ENCODE measurements at places on chromosomes 16 and 17.

GRCh38 chr16:680625-680945 lies 375 bp downstream of the STUB1 start:
- no peak for DNase-seq

GRCh38 chr16:66712512-66712911 lies 16.0 kb upstream of the CMTM4 start:
- DNase-seq = no peak

- DNase-seq = peak; percentile 97
Measured at GRCh38 chr17:39225959-39226683, 376 bp upstream of the STAC2 start.

- DNase-seq = no peak
Measured at GRCh38 chr16:77789085-77790008, 983 bp downstream of the VAT1L start.

GRCh38 chr17:2814481-2815341 lies 18.5 kb downstream of the RAP1GAP2 start:
- no peak for DNase-seq
